Endothelial cell (in vitro differentiated cells): ENCODE measurements at places on chromosomes 13 and 19. TPM values are rescaled to one million over a fixed set of nuclear protein-coding genes. Genes with fewer than 3 reads are reported as not detected.

Gene MBD3L3
- not detected for total RNA-seq

DNA sequence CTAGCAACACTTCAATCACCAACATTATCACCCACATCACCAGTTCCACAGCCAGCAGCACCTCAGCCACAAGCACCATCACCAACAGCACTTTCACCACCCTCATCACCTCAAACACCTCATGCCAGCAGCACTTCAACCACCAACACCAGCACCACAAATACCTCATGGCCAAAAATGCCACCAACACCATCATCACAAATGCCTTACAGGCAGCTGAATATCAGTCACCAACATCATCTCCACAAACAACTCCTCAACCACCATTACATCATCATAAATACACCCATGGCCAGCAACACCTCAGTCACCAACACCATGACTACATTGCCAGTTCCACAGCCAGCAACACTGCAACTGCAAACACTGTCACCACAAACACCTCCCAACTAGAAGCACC lies 10.4 kb downstream of the FCER2 start:
- DNase-seq = no peak

DNA sequence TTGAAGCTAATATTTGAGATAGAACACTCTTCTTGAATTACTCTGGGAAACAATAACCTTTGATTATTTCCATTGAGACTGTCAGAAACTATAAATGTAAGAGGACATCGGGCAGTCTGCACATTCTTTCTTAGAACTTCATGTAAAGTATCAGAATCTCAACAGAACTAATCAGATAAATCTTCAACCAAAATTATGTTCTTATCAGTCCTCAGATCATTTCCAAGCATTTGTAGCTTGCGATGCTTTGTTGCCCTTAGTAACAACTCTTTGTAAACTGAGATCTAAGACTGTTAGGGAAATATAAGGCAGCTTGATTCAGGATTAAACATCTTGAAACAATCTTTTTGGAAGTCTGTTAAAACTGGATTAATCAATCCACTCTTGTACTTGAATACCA lies 70.3 kb downstream of the FNDC3A start:
- no peak for DNase-seq

Gene PNMA8A
- 12.4 TPM for total RNA-seq

GRCh38 chr19:2719920-2720776 lies 1.0 kb downstream of the DIRAS1 start:
- DNase-seq = no peak

DNA sequence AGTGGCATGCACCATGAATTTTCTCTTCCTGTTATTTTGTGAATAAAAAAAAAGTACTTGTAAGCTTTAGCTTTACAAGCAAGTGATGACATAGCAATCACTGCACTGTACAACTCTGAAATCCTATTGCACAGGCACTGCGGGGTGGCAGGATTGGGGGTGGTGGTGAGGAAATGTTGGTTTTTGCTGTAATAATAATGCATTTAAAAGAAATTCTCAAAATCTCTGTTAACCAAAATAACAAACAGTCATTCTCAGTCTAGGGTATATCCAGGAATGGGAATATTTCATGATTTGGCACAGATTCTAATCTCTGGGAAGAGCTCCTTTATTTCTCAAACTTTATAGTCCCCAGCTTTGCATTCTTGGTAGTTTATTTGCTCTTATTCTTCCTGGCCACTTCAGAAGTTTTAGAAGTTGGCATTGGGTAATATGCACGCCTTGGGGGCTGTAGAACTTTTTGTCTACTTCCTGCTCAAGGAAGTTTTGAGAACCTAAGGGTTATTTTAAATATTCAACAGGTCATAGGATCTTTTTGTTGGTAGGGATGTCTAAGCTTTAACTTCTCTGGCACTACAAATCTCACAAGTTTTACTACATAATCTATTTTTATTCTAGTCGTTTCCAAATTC lies 353.0 kb upstream of the KLF12 start:
- DNase-seq = no peak

Gene NKPD1
- 0.67 TPM for total RNA-seq

DNA sequence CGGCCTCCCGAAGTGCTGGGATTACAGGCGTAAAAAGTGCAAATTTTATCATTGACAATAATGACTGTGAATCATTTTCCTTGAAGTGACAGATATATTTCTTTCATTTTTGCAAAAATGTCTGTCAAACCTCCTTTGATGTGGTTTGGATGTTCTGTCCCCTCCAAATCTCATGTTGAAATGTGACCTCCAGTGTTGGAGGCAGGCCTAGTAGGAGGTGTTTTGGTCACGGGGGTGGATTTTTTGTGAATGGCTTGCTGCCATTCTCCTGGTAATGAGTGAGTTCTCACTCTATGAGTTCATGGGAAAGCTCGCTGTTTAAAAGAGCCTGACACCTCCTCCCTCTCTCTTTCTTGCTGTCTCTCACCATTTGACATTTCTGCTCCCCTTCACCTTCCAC lies 5.5 kb upstream of the SLC1A6 start:
- DNase-seq = no peak

Gene CD70
- total RNA-seq = 0.51 TPM

GRCh38 chr19:8307400-8307964 lies 676 bp downstream of the CD320 start:
- peak; percentile 11 for DNase-seq

GRCh38 chr19:48770266-48770665 lies 14.9 kb downstream of the FGF21 start:
- DNase-seq = no peak

Gene GAMT
- 18.1 TPM for total RNA-seq

Gene ZSWIM4
- total RNA-seq = 43.7 TPM

Gene KLF1
- 0.54 TPM for total RNA-seq

DNA sequence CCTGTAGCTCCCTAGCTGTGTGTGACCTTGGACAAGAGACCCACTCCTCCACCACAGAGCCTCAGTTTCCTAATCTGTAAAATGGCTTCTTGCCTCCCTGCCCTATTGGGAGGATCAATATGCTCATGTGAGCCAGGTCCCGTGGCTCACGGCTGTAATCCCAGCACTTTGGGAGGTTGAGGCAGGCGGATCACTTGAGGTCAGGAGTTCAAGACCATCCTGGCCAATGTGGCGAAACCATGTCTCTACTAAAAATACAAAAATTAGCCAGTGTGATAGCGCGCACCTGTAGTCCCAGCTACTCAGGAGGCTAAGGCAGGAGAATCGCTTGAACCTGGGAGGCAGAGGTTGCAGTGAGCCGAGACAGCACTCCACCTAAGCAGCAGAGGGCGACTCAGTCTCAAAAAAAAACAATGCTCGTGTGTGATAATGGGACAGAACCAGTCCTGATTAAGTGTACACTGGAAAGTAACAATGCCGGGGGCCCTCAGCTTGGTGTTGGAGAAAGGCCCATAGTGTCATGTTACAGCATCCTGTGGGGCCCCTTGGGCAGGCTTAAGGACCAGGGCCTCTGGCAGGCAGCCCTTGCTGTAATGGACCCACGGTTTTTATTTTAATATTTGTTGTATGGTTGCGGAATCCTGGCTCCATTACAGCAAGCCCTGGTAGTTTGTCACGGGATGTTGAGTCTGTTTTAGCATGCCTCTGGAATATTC lies 6.8 kb downstream of the RPS11 start:
- DNase-seq = peak; percentile 35

Gene SLC6A16
- total RNA-seq = 4.0 TPM

- no peak for DNase-seq
Measured at GRCh38 chr13:70043685-70044084, 63.9 kb upstream of the ATXN8OS start.

DNA sequence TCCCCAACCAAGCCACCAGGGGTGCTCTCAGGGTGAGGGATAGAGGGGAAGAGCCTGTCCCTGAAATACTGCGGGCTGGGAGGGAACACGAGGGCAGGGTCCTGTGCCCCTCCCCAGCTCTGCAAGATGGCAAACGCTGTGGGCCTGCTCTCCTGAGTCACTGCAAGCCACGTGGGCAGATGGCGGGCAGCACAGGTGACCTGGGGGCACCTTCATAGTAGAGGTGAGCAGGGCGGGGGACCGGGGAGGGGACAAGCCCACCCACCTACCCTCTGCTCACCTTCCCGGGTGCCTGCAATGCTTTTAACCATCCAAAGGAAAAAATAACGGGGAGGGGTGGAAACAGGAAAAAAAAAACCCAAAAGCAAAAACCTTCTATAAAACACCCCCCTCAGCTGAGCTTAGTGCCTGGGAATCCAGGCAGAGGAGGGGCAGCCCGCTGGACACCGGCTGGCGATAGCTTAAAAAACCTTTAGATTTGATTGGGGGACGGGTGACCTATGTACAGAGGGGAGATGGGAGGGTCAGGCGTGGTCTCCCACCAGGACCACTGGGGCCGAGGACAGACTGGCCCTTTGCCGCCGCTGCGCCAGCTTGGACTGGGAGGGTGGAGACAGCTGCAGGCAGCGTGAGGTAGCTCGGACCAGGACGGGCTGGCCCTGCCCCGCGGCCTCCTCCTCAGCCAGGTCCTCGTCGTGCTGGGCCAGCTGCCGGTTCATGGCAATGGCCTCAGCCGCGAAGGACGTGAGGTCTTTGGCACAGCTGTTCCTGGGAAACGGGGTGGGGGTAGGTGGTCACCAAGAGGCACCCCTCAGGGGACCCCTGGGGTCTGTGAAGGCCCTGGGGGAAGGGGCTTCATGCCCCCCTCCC lies 11.7 kb downstream of the MKNK2 start:
- no peak for DNase-seq

Gene LRRC63
- total RNA-seq = not detected

GRCh38 chr13:33057019-33057780 lies 41.0 kb downstream of the KL start:
- DNase-seq = peak; percentile 32

DNA sequence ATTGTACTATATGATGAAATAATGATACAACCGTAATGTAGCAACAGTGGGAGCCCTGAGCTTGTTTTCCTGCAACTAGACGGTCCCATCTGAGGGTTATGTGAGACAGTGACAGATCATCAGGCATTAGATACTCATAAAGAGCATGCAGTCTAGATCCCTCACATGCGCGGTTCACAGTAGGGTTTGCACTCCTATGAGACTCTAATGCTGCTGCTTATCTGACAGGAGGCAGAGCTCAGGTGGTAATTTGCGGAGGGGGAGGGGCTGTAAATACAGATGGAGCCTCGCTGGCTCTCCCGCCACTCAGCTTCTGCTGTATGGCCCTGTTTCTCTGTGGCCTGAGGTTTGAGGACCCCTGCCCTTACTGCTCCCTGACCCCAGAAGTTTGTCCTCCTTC lies 13.7 kb downstream of the EPHX3 start:
- DNase-seq = no peak

- no peak for DNase-seq
Measured at GRCh38 chr19:51084505-51084904, 1.8 kb upstream of the KLK14 start.

Gene WASF3
- 13.0 TPM for total RNA-seq

DNA sequence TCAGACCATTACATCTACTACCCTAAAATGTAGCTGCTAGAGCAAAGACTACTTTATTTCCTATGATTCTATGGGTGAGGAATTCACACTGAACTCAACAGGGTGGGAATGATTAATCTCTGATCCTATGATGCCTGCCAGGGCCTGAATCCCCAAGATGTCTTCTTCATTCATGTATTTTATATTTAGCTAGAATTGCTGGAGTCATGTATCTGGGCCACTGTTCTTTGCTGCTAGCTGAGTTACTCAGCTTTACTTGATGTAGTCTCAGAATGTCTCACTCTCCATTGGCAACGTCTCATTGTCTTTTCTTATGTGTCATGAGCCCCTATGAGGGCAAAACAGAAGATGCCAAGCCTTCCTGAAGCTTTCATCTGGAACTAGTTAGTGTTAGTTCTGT lies 21.1 kb downstream of the ZNF582 start:
- no peak for DNase-seq

Gene PLPP2
- total RNA-seq = 26.2 TPM

DNA sequence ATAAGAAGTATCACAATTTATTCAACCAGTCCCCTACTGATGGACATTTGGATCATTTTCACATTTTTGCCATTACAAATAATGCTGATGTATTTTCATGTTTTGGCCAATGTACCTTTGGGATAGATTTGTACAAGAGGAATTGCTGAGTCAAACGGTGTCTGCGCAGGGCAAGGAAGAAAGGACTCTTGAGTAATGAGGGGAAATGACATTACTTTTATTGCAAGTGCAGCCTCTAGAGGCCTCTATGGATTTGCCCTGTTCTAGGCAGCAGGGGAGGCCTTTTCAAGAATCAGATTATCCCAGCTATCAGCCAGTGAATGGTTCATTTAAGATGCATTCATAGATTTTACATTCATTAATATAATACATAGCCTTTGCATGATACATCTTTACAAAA lies 32.9 kb upstream of the GTF3A start:
- DNase-seq = no peak

GRCh38 chr19:4814625-4815425 lies 16.7 kb downstream of the TICAM1 start:
- DNase-seq = no peak

- no peak for DNase-seq
Measured at GRCh38 chr13:32117701-32118100, 86.1 kb downstream of the FRY start.

DNA sequence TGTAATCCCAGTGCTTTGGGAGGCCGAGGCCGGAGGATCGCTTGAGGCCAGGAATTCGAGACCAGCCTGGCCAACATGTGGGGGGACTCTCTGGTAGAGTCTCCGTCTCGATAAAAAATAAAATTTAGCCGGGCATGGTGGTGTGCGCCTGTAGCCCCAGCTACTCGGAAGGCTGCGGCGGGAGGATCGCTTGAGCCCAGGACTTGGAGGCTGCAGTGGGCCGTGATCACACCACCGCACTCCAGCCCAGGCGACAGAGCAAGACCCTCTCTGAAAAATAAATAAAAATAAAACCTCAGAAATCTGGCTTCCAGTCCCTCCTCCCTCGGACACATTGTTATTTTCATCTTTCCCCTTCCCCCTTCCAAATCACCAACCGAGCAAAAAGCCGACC lies 332 bp downstream of the IRGQ start:
- peak; percentile 22 for DNase-seq

DNA sequence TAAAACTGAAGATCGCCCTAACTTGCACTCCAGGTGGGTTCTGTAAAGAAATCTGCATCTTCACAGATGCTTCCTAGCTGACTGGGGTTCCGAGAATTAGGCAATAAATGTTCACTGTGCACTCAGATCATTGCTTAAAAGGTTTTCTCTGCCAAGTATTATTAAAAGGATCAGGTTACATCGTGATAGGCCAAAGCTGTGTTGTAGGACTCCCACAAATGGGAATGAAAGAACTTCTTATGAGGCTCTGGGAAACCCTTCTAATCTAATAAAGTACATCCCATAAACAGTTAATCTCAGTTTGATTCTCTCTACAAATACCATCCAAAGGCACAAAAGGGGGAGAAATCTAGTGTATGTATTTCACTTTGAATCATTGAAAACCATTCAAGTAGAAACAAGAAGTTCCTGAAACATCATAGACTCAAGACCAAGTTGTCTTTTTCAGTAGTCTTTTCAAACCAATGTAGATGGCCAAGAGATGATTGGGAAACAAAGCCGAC lies 7.1 kb upstream of the POU4F1 start:
- no peak for DNase-seq

- no peak for DNase-seq
Measured at GRCh38 chr19:18156841-18157464, 4.0 kb downstream of the PIK3R2 start.

Gene LRG1
- total RNA-seq = 2.2 TPM

- DNase-seq = no peak
Measured at GRCh38 chr13:40102854-40103253, 447.4 kb downstream of the COG6 start.

- no peak for DNase-seq
Measured at GRCh38 chr13:97134364-97135095, 87.6 kb upstream of the MBNL2 start.

- DNase-seq = no peak
Measured at GRCh38 chr19:42148266-42148665, 16.0 kb upstream of the POU2F2 start.
